Dermis microvascular lymphatic vessel endothelial cell (primary cell): ENCODE measurements at places on chromosomes 6 and 20. TPM values are rescaled to one million over a fixed set of nuclear protein-coding genes. Genes with fewer than 3 reads are reported as not detected.

DNA sequence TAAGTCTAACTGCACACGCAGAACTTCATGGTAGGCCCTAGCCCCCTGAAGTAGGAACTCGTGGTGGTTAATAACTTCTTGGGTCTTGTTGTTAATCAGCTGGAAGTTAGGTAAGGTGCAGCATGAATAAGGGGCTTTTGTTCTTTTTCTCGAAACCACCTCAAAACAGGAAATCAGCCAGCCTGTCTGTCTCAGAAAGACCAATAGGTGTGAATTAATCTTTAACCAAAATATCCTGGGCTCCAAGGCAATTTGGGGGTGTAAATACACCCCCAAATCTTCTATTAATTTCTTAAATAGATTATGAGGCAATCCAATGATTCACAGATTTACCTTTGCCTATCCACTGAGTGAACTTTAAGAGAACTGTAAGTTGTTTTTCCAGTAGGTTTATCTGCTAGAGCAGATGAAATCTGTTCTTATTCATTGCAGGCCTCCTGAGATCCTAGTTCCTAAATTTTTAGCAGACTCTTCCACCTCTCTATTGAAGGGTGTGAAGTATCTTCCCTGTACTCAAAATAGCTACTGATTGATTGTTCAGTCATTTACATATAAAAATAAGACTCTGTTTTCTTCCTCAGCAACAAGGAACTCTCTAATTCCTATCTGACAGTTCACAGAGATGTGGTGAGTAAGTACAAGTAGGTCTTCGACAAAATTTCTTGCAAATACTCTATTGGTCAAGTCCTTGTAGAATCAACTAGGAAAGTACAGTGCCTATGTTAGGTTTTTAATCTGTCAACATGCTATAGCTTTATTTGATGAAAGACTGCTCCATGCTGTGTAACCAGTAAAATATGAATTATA lies 427.1 kb upstream of the NOX3 start:
- DNase-seq: no peak

DNA sequence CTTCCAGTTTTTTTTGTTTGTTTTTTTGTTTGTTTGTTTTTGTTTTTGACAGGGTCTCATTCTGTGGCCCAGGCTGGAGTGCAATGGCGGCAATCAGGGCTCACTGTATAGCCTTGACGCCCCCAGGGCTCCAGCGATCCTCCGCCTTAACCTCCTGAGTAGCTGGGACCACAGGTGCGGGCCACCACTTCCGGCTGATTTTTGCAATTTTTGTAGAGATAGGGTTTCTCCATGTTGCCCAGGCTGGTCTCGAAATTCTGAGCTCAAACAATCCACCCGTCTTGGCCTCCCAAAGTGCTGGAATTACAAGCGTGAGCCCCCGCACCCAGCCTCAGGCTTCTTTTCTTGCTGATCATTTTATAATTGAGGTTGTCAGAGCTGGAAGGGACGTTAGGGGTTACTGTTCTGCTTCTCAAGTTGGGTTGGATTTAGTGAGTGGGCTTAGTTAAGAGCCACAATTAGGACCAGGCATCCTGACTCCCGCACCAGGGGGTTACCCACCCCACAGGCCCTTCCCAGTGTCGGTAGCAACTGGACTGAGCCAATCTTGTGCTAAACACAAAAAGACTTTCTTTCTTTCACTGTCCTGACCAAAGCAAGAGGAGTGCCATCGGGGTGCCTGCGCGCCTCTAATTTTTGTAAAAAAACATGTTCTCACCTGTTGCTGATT lies 13.1 kb upstream of the ZSCAN9 start:
- DNase-seq: no peak

DNA sequence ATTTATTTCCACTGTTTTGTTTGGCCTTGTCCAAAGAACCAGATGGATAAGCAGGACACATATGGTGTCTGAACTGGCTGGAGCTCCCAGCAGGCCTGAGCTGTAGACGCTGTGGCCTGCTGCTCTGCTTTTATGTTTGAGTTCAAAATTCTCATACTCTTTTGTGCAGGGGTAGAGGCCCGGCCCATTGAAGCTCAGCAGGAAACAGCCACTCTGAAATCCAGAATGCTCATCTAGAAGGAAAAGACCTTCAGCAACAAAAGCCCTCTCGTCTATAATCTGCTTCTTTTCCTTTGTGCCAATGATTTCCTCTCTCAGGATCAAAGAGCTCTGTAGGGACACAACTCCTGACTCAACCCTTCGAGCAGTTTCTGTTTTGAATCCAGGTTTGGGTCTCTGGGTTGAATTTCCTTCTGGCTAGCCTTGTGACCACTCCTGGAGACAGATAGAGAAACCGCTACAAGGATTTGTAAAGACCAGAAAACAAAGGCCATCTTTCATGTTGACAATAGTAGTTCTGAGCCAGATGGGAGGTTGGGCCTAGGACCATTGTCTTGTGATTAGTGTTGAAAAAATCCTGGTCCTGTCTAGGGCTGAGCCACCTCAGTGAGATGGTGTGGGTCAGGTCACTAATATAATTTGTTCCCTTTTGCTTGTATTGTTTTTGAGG lies 446.7 kb downstream of the BCKDHB start:
- DNase-seq: peak; percentile 39

DNA sequence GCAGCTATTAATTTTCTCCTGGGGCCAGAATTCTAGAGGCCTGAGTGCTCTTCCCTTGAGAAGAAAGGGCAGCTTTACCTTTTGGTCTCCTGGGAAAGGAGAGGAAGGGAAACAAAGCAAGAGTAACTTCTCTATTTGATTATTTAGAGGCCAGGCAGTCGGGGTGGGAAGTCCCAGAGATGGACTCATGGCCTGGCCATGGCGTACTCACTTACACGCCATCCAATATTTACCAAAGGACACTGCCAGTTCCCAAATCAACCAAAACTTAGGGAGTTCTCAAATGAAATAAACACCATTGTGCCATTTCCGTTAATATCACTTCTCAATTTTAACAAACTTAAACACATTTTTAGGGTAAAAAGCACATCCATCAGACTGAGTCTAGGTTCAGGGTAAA lies 76.6 kb downstream of the CDS2 start:
- no peak for DNase-seq

DNA sequence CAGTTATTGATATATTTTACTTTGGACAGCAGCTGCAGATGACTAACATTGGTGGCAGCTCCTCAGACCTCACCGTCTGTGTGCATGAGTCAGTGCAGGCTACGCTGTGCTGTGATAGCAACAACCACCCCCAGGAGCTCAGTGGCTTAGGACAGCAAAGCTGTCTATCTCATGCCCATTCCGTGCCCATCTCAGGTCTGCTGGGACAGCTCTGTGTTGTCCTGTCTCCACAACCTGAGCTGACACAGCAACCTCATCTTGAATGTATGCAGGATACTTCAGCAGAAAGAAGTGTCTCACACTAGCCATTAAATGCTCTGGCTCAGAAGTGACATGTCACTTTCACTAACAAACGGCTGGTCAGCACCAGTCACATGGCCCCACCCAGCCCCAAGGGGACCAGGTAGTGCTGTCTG lies 47.7 kb downstream of the BANF2 start:
- DNase-seq: peak; percentile 38

DNA sequence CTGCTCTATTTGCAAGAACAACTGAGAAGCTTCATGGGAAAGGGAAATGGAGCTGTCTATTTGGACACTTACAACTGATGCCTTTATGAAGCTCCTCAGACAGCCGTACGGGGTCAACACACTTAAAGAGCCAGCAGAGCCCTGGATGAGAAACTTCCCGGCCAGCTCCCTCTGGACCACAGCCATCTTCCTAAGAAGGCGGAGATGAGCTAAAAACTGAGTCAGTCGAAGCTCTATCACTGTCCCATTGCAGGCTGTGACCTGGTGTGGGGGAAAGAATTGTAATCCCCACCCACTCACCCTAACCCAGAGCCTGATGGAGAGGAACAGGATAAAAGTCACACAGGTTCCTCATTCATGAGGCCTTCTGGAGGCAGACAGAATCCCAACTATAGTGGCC lies 360.4 kb upstream of the JARID2 start:
- no peak for DNase-seq

DNA sequence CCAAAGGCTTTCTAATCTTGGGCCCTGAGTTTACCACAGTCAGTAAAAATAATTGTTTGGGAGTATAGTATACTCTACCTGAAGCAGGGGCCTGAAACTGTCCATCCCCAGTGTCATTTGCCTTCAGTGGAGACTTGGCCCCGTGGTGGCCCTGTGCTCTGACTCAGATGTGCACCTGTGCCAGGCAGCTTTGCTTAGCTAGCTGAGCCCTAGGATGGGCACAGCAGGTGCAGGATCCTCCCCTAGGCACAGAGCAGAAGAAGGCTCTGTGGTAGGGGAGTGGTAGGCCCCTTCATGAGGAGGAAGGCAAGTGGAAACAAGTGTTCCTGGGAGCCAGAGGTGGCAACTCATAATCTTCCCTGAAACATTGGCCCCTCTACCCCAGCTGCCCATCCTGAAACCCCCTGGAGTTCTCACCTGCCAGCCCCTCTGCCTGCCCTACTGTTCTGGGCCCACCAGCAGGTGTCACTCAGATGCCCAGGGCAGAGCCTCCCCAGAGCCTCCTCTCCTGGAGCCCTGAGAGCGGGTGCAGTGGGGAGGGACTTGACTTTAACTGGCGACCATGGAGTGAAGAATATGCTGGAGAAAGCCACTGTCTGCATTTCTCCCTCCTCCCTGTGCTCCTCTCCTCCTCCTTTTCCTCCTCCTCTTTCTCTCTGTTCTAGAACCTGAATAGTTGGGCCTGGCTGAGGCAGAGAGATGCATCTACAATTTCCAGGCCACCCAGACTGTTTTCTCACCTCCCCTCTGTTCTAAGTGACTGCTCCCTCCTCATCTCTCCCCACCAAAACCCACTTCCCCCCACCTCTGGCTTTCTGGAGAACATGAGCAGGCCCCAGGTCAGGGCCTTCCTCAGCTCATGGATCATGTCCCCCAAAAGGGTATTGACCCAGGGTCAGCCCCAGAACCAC lies 2.9 kb downstream of the CPNE5 start:
- no peak for DNase-seq

DNA sequence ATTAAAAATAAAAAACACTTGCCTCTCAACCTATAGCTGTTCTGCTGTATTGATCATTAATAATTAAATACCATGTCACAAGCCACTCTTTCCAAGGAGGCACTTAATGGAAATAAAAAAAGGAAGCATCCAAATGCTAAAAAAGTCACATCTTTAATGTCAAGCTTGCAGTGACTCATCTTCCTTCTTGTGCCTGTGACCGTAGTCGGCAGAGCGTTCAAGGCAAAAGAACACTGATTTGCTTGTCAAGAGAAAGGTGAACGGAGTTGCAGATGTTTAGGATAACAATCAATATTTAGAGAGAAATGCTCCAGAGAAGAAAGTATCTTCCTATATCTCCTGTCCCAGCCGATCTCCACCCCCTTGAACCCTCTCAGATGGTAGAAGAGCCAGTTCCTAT lies 341.0 kb upstream of the OPRM1 start:
- no peak for DNase-seq

DNA sequence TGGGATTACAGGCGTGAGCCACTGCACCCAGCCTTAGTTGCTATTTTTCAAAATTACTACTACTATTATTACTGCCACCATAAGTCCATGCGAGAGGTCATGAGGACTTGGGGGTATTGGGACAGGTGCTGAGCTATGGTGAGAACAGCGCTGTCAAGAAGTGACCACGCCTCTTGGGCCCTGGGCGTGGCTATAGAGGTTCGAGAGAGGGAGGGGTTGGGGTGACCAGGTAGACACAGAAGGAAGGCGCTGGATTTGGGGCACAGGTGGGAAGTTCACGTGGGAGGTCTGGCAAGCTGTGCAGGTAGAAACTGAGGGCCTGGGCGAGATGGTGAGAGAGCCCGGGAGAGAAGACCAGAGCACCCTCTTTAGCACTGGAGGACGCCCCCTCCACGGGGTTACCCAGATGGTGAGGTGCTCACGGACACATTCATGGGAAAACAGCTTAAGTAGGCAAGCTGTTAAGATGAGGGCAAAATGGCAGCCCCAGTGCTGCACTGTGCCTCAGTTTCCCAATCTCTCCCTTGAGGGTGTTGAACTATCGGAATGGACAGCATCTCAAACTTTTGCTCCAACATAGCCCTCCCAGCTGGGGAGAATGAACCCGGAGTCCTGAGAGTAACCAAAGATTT lies 61.0 kb downstream of the RAB44 start:
- DNase-seq: no peak

- DNase-seq: peak; percentile 38
These were observed 963 bp downstream of the FOXF2 start for GRCh38 chr6:1390133-1390945.

- peak; percentile 40 for DNase-seq
These were observed 184.8 kb upstream of the ECI2 start for GRCh38 chr6:4319981-4320683.

DNA sequence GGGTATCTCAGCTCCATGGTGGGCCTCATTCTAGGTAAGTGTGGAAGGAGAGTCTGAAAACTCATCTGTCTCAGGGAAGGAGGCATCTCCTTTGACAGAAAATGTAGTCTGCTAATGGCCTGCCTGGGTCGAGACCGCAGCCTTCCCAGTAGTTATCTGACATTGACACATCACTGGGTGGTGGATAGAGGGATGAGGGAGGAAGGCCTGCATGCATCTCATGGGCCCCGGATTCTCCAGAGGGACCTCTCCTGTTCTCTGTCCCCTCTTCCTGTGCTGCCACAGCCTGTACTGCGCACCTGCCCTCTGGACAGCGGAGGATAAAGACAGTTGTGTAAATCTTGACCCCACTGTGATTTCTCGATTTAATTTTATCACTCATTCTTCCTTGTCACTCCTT lies 4.7 kb downstream of the PCMTD2 start:
- no peak for DNase-seq

GRCh38 chr6:161351858-161352257 lies 78.0 kb upstream of the AGPAT4 start:
- no peak for DNase-seq

DNA sequence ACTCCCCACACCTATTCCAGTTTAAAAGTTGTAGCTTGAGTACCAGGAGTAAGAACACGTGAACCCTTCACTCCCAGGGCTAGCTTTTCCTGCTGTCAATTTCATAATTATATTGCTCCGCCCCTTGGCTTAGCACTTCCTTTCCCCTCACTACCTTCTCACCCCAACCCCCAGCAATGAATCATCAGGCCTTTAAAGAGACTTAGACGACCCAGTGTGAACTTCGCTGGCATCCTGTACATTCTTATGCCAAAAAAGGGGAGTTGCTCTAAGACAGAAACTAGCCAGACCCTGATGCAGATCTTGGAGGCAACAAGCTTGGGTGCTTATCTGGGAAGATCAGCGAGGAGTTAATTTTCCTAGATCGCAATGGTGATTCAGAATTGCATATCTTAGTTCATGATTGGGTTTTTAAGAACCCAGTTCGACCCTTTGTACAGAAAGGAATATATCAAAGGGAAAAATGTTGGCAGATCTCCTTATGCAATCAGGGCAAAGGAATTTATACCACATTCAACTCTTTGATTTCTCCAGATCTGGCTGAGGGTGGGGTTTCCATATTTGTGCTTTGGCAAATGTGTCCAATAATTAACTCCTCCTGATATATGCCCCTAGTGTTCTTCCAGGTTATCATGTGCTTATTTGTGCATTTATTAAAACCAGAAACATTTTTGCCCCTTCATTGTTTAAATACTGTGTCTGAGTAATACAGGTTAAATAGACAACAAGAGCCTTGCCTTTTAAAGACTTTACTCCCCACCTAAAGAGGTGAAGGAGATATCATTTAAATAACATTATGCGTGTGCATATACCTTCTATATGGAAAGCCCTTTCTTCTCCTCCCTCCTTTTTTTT lies 8.1 kb upstream of the ATXN1 start:
- peak; percentile 87 for DNase-seq

GRCh38 chr20:52410182-52410647 lies 218.6 kb upstream of the ZFP64 start:
- no peak for DNase-seq

Gene IL17F
- not detected in 2 replicates for total RNA-seq

Gene FRK
- under 0.01 and 0.13 TPM in 2 replicates for total RNA-seq

Gene ZSWIM3
- 6.2 and 9.7 TPM in 2 replicates for total RNA-seq

Gene PRDM1
- 1.3 and 1.5 TPM in 2 replicates for total RNA-seq

Gene IL17A
- not detected in 2 replicates for total RNA-seq

Gene TSBP1
- not detected in 2 replicates for total RNA-seq
